ENCODE measurements at places on chromosomes 1 and 21.

DNA sequence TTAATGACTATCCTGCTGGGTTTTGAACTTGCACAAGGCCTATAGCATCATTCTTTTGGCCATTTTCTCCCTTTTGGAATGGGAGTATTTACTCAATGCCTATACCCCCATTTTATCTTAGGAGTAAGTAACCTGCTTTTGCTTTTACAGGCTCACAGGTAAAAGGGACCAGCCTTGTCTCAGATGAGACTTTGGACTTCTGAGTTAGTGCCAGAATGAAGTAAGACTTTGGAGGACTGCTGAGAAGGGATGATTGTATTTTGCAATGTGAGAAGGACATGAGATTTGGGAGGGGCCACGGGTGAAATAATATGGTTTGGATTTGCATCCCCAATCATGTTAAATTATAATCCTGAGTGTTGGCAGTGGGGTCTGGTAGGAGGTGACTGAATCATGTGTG lies 212.7 kb downstream of the FAF1 start:
- DNase-seq: no peak

DNA sequence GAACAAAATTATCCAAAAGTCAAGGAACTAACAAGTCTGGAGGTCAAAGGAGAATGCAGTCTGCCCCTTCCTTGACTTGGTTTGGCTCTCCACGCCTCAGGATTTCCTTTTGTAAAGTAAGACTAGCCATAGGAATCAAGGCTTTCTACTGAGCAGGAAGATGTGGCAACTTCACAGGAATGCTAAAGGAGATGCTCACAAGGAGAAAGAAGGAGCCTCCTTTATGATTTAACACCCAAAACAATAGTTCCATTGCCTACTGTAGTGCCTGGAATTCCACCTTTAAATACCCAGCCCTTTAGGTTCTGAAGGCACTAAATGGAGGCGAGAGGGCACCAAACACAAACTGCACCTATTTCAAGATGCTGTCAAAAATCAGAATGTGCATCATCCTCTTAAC lies 176.3 kb upstream of the NFIA start:
- DNase-seq: no peak

GRCh38 chr1:228891272-228892034 lies 156.2 kb downstream of the RHOU start:
- no peak for DNase-seq

DNA sequence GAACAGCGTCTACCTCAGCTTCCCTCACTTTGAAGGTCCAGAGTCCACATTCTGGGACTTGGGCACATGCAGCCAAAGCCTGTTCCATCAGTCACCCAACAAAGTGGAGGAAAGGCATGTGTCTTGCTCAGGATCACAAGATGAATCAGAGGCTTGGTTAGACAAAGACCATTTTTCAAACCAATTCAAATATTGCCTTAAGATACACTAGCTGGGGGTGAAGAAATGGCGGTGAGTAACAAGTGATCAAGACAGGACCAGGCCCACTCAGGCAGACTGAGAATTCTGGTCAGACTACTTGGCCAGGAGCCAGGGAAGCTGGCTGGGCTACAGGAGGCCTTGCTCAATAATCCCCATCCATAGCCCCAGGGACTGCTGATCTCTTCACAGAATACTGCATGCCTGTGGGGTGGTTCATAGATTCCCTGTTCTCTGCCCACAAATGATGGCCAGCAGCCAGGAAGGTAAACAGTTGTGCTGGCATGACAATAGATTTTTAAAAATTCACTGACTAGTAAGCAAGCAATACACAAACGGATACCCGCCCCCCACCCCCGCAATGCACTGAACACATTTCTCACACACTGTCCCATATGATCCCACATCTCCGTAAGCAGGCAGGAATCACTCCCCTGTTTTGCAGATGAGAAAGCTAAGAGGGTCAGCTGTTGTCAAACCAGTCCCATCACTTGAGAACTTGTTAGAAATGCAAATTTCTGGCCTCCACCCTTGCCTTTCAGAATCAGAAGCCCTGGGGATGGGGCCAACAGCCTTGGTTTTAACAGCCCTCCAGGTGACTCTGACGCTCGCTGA lies 27.2 kb downstream of the ERI3 start:
- no peak for DNase-seq

DNA sequence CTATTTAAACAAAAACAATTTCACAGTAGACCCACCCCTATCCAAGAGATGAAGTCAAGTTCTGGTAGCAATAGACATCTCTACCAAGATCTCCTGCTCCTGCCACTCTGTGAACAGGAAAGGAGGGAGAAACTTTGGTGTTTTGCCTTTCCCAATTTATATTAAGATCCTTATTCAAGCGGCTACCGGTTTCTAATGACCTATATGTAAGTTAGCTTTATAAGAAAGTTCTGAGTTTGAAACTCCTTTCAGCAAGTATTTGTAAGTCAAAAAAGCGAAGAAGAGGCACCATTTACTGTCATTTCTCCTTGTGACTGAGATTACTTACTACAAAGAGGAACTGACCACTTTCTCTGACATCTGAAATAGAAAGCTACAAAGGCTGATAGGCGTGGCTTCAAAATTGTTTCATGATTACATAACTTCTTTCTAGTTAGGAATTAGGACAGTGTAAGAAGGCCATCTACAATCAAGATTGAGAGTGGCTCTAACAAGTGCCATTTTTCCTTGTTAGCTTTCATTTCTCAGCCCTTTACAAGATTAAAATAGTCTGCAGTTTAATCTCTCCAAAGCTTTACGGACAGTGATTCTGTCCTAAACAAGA lies at the start of gene MNDA:
Gene MNDA (plus strand): TSS at position 448 of the 604 bp plus-strand sequence. CDS start 10,803 bp downstream, outside the sequence.
- no peak for DNase-seq

DNA sequence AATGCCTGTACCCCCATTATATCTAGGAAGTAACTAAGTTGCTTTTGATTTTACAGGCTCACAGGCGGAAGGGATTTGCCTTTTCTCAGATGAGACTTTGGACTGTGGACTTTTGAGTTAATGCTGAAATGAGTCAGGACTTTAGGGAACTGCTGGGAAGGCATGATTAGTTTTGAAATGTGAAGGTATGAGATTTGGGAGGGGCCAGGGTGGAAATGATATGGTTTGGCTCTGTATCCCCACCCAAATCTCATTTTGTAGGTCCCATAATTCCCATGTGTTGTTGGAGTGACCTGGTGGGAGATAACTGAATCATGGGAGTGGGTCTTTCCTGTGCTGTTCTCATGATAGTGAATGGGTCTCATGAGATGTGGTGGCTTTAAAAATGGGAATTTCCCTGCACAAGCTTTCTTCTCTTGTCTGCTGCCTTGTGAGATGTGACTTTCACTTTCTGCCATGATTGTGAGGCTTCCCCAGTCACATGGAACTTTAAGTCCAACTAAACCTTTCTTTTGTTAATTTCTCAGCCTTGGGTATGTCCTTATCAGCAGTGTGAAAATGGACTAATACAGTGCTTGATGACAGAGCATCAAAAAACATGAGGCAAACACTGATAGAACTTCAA lies 1119.5 kb downstream of the PLA2G4A start:
- no peak for DNase-seq

DNA sequence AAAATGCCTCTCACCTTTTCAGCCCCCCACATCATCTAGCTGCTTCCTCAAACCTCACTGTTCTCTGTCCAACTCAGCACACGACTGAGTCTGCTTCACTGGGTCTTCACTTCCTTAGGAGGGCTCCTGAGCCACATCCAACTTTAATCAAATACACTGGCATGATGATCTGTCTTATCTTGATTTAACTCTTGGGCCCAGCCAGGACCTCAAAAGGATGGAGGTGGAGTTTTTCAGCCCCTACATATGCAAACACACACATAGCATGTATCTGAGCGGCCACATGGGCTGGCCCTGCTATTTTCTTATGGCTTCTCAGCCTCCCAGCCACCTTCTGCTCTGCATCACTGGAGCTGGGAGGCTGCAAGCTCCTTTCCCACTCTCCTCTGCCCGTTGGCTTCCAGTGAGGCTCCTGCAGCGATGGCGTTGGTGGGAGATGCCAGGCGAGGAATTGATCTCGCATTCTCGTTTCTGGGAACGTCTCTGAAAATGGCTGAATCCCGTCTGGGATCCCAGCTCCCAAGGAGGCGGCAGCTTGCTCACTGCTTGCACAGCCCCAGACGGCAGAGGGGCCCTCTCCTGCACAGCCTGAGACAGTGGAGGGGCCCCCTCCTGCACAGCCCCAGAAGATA lies 1.8 kb upstream of the PRXL2B start:
- DNase-seq: no peak

DNA sequence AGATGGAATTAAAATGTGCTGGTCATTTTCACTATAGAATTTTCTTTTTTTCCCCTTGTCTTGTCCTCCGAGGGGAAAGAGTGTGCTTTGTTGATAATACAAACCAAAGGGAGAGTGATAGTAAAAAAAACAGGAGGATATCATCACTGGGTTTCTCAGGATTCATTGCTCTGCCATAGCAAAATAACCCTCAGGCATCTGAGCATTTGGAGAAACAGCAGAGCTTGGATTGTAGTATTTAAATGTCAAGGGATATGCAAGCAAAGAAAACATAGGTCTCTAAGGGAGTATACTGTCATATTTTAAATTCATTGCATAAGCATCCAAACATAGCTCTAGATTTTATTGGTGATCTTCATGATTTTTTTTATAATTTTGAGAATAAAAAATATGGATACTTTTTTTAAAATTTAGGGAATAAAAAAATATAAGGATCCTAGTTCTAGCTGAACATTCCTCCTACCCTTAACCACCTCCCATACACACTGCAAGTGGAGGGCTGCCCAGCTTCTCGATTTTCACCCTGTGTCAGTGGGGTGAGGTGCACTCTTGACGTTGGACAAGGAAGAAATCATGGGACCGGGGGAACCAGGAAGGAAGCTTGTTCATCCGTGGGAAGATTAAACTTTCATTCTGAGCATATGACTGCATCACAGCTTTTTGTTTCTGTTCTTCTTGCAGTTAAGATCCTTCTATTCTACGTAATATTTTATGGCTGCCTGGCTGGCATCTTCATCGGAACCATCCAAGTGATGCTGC lies 4.4 kb downstream of the ATP1B1 start:
- no peak for DNase-seq

Data from T follicular helper cell (primary cell).